Sciatic nerve (tissue), 2 donors: ENCODE measurements at places on chromosomes 4 and X. TPM values are rescaled to one million over a fixed set of nuclear protein-coding genes. Genes with fewer than 3 reads are reported as not detected.

LANCL3 gene
- total RNA-seq = 0.36 TPM

TCEAL2 gene
- total RNA-seq = 6.2 TPM

MCF2 gene
- total RNA-seq = 0.31 TPM

NOX1 gene
- not detected for total RNA-seq

SMR3B gene
- not detected for total RNA-seq

TCP11X2 gene
- not detected for total RNA-seq

SERTM2 gene
- total RNA-seq = 0.76 TPM

ESX1 gene
- total RNA-seq = not detected

DDX53 gene
- not detected for total RNA-seq

HMX1 gene
- total RNA-seq = not detected

TMEM31 gene
- total RNA-seq = 1.4 TPM

SLC25A5 gene
- 73.2 TPM for total RNA-seq

AFM gene
- total RNA-seq = not detected

CFAP99 gene
- total RNA-seq = not detected

USP17L21 gene
- not detected for total RNA-seq

LIMCH1 gene
- total RNA-seq = 195 TPM

ETDA gene
- total RNA-seq = not detected

BCLAF3 gene
- 24.9 TPM for total RNA-seq

LRRC66 gene
- total RNA-seq = 1.7 TPM
